ENCODE measurements at places on chromosomes 2 and 18. TPM values are rescaled to one million over a fixed set of nuclear protein-coding genes. Genes with fewer than 3 reads are reported as not detected.

GRCh38 chr2:158740127-158740526, 55.0 kb upstream of the DAPL1 start:
- no peaks in the 10 kb centered on the region for H3K27me3 ChIP-seq
- H3K4me3 ChIP-seq = no peak overlapping the region
- H3K36me3 ChIP-seq = no peaks in the 10 kb centered on the region
- no peak overlapping the region for H3K27ac ChIP-seq
- H3K4me1 ChIP-seq = peaks cover 15% of the 10 kb centered on the region

The SAG gene
- total RNA-seq = not detected

- no peak overlapping the region for H3K27ac ChIP-seq
- H3K4me1 ChIP-seq = no peaks in the 10 kb centered on the region
- H3K4me3 ChIP-seq = no peak overlapping the region
- H3K27me3 ChIP-seq = no peaks in the 10 kb centered on the region
Measured at GRCh38 chr2:157194097-157194688, 63.3 kb upstream of the GALNT5 start.

GRCh38 chr18:78364388-78364960, 615.1 kb upstream of the SALL3 start:
- no peak overlapping the region for H3K27ac ChIP-seq
- H3K4me3 ChIP-seq = no peak overlapping the region
- no peaks in the 10 kb centered on the region for H3K4me1 ChIP-seq

GRCh38 chr18:10262566-10262965, 191.9 kb upstream of the APCDD1 start:
- H3K4me1 ChIP-seq = peaks cover 5% of the 10 kb centered on the region
- no peaks in the 10 kb centered on the region for H3K36me3 ChIP-seq
- H3K27me3 ChIP-seq = no peaks in the 10 kb centered on the region
- no peak overlapping the region for H3K4me3 ChIP-seq

The TSPYL6 gene
- 0.07 TPM for total RNA-seq

The CHRND gene
- not detected for total RNA-seq

The TTC39C gene
- total RNA-seq = 14.0 TPM

GRCh38 chr18:2939317-2939716, 73.6 kb downstream of the LPIN2 start:
- H3K27ac ChIP-seq = no peak overlapping the region
- H3K4me3 ChIP-seq = no peak overlapping the region
- H3K27me3 ChIP-seq = no peaks in the 10 kb centered on the region
- H3K36me3 ChIP-seq = no peaks in the 10 kb centered on the region
- no peak for DNase-seq

The PPIG gene
- 64.5 TPM for total RNA-seq

GRCh38 chr2:233350708-233351107, 3.6 kb upstream of the DGKD start:
- no peaks in the 10 kb centered on the region for H3K27me3 ChIP-seq
- H3K4me3 ChIP-seq = no peak overlapping the region
- no peak for DNase-seq
- no peak overlapping the region for H3K27ac ChIP-seq
- peaks cover 7% of the 10 kb centered on the region for H3K4me1 ChIP-seq

The WDR75 gene
- 34.2 TPM for total RNA-seq
